Central memory CD8-positive, alpha-beta T cell (primary cell): ENCODE measurements at places on chromosomes 16 and 17.

- DNase-seq: no peak
Observed at GRCh38 chr17:66892246-66892645, 57.3 kb downstream of the CACNG5 start.

- no peak for DNase-seq
Observed at GRCh38 chr16:35352431-35352830, 1893.0 kb downstream of the TP53TG3F start.

DNA sequence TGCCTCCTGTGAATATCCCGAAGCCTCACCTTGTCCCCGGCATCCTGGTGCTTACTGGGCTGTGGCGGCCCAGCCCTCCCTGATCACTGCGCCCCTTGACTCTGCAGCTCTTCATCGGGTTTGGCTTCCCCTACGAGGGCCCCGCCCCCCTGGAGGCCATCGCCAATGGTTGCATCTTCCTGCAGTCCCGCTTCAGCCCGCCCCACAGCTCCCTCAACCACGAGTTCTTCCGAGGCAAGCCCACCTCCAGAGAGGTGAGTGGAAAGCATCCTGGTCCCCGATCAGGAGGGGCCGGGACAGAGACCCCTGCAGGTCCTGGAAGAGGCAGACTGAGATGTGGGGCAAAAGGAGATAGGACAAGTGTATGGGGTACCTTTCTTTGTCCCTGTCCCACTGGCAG is 72.1 kb downstream of the MGAT5B start:
- no peak for DNase-seq

GRCh38 chr16:30054451-30054850 is 11.1 kb upstream of the ALDOA start:
- DNase-seq: no peak

- DNase-seq: no peak
Observed at GRCh38 chr16:75250809-75251279, 580 bp downstream of the BCAR1 start.

- no peak for DNase-seq
Observed at GRCh38 chr17:47649972-47650524, 329 bp downstream of the KPNB1 start.
